Calu3 (cell line): ENCODE measurements at places on chromosomes 7 and 10. TPM values are rescaled to one million over a fixed set of nuclear protein-coding genes. Genes with fewer than 3 reads are reported as not detected.

DNA sequence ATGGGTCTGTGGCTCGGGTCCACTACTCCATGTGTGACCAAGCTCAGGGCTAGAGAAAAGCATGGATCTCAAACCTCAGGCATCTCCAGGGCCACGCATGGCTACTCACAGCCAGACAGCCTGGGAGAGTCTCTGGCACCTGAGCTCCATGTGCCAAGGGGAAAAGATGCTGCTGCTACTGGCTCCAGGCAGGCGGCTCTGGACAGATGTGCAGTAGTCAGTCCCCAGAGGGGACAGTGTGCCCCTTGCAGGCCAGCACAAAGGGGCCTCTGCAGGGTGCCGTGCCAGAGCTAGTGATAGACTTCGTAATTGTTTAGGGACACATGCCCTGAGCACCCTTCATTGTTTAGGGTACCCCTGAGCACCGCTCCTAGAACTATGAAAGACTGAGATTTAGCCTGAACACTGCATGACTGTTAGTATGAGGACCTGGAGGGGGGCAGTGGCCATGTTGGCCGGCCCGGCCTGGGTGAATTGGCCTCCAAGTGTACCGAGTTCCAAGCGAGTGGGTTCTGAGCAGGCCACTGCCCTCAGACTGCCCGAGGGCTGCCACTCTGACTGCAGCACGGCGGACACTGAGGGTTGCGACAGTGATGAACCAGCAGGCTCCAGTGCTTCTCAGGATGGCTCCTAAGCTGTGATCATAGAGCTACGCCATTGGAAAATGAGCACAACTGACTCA, 80.7 kb downstream of the TCERG1L start:
- no peak for DNase-seq

DNA sequence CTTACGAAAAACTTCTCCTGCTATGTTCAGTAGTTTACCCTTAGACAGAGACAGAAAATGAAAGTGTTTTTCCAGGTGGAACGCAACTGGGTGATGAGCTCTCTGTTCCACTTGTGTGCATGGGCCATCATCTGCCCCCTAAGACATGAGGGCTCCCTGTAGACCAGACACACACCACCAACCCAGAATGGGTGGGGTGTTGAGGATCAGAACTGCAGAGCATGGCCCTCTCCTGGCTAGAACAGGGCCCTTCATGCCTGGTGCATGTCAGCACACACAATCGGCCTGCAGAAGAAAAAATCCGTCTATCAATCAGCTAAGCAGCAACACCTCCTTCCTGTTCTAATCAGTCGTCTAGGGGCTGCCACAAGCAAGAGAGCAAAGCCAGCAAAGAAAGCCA, 186.2 kb upstream of the INHBA start:
- DNase-seq: no peak

GRCh38 chr10:71974489-71975021, 10.4 kb downstream of the CHST3 start:
- peak; percentile 66 for DNase-seq

GRCh38 chr7:24781106-24781505, 23.8 kb upstream of the GSDME start:
- no peak for DNase-seq

DNA sequence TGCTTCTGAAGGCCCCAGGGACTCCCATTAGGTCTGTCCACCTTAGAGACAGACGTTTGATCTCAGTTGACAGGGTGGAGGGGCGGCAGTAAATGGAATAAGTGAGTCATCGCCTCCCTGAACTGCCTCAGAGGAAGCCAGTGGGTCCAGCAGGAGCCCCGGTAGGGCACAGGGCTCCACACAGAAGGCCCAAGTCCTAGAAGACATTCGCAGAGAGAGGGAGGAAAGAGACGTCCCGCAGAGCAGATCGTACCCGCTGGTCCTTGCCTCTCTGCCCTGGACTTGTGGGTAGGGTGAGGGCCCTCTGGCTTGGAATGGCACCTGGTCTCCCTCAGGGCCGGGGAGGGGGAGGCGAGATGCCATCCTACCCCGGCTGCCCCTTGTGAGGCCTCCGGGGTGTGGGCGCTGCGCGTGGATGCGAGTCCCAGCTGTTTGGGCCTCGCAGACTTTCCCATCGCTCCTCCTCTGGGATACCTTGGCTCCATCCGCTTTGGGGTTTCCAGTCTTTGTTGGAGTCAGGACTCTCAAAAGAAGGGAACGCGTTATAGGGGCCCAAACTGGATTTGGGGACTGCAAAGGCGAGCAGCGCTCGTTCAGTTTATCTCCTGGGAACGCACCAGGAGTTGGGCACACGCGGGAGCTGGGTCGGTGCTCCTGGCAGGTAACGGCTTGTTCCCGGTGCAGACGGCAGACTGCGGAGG, 5.1 kb downstream of the TLX1 start:
- no peak for DNase-seq

HACD1 gene
- 13.2 and 17.3 TPM in 2 replicates for total RNA-seq

VWA2 gene
- 4.2 and 5.8 TPM in 2 replicates for total RNA-seq

ZNF736 gene
- 8.6 and 9.2 TPM in 2 replicates for total RNA-seq

SFTPA1 gene
- total RNA-seq: not detected in 2 replicates

AGAP9 gene
- 17.6 and 19.3 TPM in 2 replicates for total RNA-seq

VENTX gene
- not detected in 2 replicates for total RNA-seq

RELN gene
- 0.31 and 0.44 TPM in 2 replicates for total RNA-seq

ATAD1 gene
- 30.4 and 31.0 TPM in 2 replicates for total RNA-seq
